C1 segment of cervical spinal cord (tissue), 14 donors: ENCODE measurements at places on chromosomes 3 and 15.
A peak's percentile ranks its signal among the peaks of the same experiment; 100 is the strongest.

DNA sequence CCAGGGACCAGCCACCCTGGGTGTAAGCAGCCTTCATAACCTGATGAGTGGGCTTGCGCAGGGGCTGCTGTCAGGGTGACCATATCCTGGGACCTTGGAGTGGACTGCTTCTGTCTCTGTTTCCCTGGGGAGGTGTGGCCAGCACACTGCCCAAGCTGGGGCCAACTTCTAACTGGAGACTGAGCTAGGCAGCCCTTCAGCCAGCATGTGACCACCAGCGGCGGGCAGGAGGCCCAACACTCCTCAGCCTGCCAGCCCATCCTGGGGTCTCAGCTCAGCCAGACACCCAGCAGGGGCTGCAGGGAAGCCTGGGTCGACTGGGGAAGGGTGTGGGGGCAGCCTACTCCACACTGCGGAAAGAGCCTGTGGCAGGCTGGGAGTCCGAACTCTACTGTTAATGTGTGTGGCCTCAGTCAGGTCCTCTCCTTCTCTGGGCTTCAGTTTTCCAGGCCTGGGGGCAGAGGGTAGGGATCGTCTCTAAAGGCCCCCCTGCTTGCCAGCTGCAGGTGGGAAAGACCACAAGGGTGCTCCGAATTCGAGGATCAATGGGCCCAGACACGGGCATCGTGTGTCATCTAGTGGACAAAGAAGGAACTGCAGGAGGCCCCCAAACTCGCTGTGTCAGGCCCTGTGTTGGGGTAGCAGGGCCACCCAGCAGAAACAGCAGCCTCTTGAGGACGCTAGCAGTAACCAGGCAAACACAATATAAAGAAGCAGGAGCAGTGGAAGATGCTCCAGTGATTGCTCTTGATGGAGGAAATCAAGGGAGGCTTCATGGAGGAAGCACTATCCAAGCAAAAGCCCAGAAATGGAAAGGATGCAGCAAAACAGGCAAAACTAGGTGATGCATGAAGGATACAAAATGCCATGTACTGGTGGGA lies 2.0 kb upstream of the SEMA3G start:
- no peak for DNase-seq

DNA sequence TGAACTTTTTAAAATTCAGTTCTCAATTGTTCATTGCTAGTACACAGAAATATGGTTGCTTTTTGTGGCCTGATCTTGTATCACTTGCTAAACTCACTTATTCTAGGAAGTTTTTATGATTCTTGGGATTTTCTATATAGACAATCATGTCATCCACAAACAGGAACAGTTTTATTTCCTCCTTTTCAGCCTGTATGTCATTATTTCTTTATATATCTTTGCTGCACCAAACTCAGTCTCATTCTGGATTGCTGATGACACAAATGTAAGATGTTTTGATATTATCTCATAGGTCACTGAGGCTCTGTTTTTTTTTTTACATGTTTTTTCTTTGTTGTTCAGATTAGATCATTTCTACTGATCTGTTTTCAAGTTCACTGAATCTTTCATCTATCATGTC lies 71.7 kb downstream of the TTBK2 start:
- DNase-seq, result no peak

DNA sequence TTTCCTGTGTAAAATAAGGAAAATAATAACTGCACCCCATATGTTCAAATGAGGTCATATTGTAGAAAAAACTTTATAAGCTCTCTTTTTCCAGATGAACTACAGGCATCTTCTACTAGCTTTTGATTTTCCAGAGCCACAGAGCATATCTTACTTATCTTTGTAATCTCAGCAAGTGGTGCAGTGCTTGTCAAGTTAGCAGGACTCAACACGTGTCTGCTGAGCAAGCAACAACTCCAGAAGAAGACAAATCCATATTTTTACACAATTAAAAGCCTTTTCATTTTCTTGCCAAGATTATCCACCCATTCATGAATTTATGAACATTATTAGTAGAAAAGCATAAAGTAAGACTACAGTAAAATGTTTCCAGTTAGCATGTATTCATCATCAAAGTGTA lies 14.4 kb upstream of the TSC22D2 start:
- DNase-seq, result no peak

DNA sequence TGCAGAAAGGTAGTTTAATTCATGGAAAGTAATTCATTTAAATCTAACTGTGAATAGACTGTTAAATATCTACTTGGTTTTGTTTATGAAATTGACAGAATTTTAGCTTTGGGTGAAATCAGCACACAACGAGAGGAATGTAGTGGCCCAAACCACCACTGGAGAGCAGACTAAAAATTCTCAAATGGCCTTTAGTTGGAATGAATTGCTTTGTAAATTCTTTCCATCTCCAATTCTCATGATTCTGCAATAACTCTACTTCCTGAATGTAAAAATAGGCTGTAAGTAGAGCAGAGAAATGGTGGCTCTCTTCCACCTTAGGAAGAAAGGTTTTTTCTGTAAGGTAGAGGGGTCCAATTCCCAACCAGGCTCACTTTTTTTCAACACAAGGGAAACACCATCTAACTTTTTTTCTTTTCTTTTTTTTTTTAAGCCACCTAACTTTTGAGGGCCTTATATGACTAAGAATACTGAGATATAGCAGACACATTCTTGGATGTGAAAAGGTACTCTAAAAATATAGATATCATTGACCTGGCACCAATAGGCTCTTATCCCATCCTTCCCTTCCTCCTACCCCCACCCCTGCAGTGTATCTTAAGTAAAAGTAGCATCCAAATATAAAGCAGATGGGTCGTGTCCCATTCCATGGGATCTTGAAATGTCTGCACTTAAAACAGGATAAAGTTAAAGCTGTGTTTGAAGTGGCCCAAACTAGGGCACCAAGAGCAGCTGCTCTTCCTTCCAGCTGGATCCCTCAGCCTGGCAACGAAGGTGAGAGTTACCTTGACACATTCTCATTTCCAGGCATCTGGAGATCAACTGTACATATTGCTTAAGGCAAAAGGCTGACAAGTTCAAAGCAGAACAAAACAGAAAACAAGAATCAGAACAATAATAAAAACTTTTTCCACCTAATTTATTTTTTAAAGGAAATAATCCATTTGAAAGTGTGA lies 194.1 kb downstream of the TPRG1 start:
- DNase-seq, result no peak

GRCh38 chr3:70186221-70186620 lies 126.2 kb downstream of the MDFIC2 start:
- no peak for DNase-seq

DNA sequence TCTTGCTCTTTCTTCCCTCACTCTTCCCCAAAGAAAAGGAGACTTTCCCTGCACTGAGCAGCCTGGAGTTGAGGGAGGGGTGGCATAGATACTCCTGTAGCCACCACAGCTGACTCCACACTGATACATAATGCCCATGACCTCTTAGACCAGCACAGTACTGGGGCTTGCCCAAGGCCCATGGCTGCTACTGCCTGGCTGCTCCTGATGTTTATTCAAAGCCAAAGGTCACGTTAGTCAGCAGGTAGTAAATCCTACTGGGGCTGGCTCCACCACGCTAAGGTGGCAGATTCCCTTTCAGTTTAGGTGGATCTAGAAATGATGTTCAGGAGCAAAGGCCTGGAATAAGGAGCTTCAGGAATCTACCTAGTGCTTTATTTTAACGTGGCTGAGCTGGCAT lies 212.7 kb downstream of the C3orf38 start:
- DNase-seq, result no peak

GRCh38 chr15:74616996-74617395 lies 1.4 kb downstream of the CLK3 start:
- DNase-seq, result no peak

DNA sequence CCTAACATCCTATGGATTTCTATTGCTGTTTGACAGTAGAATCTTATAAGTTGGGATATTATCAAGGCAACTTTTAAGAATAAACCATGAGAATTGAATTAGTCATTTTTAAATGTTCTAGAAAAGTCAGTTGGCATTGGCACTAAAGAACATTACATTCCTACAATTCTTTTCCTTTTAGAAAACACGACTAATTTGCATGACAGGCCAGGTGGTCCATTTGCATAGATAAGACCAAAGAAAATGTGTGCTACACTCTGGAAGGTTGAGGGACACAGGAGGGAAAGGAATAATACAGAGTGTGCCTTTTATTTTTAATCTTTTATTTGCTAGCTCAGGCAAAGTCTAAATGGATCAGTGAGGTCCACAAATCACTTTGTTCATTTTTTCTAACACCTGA lies 962.3 kb downstream of the EPHA3 start:
- no peak for DNase-seq

- DNase-seq, result no peak
These were observed 33.1 kb upstream of the CCDC50 start for GRCh38 chr3:191296041-191296541.

- no peak for DNase-seq
These were observed 254.5 kb downstream of the FAM43A start for GRCh38 chr3:194939949-194940770.

DNA sequence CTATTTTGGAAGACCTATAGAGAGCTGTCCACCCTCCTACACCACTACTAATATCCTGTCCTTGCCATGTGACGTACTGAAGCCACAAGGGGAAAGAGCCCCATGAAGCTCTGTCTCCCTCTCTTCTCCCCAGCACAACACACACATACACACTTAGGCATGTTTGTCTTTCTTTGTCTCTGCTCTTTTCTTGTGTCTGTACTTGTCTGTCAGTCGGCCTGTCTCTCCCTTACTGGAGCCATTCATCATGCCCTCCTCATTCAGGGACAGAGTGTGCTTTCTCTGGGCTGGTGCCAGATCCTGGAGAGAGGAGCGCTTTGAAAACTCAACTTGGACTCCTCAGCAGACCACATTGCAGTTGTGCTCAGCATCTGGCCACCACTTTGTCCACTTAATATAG lies 47.6 kb downstream of the PSMD6 start:
- DNase-seq, result peak; percentile 41

- no peak for DNase-seq
These were observed 5.4 kb upstream of the TBC1D21 start for GRCh38 chr15:73867956-73868355.

- no peak for DNase-seq
These were observed 47.2 kb upstream of the SMAD6 start for GRCh38 chr15:66654739-66655375.

- DNase-seq, result no peak
These were observed 3.1 kb upstream of the POLR2M start for GRCh38 chr15:57703387-57703786.

DNA sequence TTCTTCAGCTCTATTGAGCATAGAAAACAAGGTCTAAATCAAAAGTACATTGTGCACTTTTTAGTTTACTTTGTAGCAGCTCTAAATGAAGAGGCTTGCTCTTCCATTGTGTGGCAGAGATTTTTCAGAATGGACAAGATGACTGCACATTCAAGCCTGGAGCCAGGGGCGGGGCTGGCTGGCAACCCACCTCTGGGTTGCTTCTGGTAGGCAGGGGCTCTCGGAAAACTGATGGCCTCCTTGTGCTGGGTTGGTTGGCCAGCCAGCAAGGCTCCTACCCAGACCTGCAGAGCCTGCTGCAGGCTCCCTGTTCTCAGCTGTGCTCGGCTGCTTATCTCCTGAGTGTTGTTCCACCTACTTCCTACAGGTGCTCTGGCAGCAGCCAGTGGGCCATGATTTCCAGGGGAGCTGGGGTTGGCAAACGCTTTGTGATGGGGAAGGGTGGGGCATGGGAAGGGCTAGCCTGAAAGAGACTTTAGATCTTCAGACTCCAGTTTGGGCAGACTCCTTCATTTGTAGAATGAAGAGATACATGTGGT lies 8.8 kb downstream of the BSN start:
- no peak for DNase-seq

DNA sequence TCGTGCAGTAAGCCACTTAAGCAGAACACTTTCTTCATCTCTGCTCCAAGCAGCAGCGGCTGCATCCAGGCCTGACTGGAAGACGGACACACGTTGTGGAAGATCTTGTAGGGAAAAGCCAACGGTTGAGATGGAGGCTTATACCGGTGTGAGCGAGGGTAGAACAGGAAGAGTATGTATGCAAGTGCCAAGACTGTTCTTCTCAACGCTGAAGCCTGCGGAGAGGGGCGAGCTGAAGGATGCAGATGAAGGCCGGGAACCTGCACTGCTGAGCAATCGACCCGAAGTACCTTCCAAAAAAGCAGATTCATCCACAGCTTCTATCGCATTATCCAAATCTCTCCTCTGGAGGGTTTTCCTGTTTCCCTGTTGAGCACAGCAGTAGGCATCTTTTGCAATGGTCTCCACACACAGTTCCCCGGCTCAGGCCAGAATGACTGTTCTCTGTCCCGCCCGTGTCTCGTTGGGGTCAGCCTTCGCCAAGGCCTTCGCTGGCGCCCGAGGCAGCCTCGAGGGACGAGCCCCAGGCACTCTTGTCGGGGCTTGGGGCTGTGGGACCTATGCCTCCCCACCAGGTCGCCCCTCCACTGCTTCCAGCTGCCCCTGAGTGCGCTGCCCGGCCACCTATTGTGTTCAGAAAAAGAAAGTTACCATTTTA lies 22.2 kb upstream of the DYNC1LI1 start:
- no peak for DNase-seq

- peak; percentile 3 for DNase-seq
These were observed 1.5 kb upstream of the RBM15B start for GRCh38 chr3:51389423-51390183.

- no peak for DNase-seq
These were observed 65.1 kb downstream of the CD200R1L start for GRCh38 chr3:112781599-112781998.

- no peak for DNase-seq
These were observed 125.0 kb upstream of the LIPC start for GRCh38 chr15:58306591-58307312.

DNA sequence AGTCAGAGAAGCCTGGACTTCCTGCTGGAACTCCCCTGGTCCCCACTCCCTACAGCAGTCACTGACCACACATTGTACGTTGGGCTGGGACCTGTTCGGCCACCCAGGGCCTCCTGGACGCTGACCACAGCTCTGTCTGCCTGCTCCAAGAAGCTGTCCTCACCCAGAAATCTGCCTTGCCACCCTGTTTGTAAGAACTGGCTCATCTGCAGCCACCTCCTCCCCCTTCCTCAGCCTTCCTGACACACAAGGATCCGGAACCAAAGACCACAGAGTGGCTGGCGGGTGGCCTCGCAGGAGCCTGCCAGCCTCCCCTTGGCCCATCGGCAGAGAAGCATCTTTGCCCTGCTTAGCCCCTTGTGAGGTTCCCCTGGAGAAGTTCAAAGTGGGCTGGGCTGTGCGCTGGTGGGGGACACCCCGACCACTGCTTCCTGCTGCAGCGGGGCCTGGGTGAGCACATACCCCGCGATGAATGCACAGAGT lies 91.9 kb downstream of the PCSK6 start:
- no peak for DNase-seq

- DNase-seq, result no peak
These were observed 351.2 kb downstream of the RAP2B start for GRCh38 chr3:153513236-153513635.

DNA sequence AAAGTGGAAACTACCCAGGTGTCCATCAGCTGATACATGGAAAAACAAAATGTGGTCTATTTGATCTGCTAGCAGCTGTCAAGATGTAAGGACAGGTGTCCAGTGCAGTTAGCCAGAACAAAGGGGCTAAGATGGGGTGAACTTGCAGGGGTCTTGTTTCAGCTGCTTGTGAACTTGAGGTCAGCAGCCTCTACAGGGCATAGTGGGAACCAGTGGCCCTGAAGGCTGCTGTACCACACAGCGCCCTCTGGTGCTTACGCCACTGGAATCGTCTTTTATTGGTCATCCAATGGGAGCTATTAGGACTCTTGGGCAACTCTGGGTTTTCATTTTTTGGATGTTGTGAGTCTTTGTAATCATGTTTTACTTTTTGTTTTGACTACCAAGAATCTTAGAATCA lies 62.2 kb upstream of the CTSH start:
- peak; percentile 16 for DNase-seq

GRCh38 chr15:62878070-62878469 lies 164.5 kb upstream of the TPM1 start:
- DNase-seq, result no peak
